ENCODE measurements at places on chromosomes 3 and 15.

DNA sequence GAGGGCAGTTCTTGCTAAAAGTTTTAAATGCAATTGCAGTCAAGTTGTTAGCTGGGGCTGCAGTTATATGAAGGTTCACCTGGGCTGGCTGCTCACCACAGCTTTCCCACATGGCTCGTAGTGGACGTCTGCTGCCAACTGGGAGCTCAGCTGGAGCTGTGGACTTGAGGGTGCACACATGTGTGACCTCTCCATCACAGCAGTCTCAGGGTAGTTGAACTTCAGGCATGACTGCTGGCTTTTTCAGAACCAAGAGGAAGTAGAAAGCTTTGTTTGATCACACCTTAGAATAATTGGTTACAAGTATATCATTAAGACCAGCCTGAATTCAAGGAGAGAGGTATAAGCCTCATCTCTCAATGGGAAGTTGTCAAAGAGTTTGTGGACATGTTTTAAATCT, 74.1 kb downstream of the CHL1 start:
- DNase-seq, result no peak

GRCh38 chr3:170467571-170468147, 49.0 kb downstream of the CLDN11 start:
- DNase-seq, result no peak

DNA sequence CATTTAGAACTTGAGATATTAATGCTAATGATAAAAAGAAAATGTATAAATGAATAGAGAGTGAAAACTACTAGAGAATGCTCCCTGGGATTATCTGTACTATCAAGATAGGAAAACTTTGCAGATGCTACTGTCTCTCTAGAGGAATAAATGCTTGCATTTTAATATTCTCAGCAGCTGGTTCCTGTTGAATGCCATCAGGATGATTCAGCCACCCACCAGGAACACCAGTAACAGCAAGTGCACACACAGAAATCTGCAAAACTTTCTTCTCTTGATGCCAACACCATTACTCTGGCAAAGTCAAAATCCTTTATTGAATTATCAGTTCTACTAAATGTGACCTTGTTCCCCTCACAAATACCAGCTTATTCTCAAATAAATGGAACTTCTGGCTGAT, 148.4 kb downstream of the TIGIT start:
- DNase-seq, result no peak

DNA sequence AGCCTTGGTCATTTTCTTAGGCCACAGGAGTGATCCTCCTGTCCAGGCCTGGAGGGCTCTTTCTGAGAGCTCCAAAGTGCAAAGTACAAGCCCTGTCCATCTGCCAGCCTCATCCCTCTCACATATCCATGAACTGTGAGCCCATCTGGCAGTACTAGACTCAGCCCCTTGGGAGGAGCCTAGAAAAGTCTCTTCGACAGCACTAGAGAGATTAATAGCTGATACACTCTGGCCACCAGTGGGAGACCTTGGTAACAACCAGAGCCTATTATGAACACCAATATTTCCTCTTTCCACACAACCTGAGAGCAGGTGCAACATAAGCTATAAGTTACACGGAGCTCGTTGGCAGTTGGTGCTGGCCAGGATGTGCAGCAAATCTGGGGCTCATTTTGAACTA, 59.5 kb upstream of the DCLK3 start:
- DNase-seq, result no peak

- DNase-seq, result no peak
Measured at GRCh38 chr15:89105147-89105546, 16.9 kb downstream of the ABHD2 start.

Data from stimulated activated CD4-positive, alpha-beta T cell treated with anti-CD3 and anti-CD28 coated beads, Interleukin-15, amount 100 ng/mL, for 24 hours (primary cell).